ENCODE measurements at places on chromosomes 1 and 21.

GRCh38 chr21:45283611-45284455, 3.9 kb downstream of the POFUT2 start:
- no peak for DNase-seq

DNA sequence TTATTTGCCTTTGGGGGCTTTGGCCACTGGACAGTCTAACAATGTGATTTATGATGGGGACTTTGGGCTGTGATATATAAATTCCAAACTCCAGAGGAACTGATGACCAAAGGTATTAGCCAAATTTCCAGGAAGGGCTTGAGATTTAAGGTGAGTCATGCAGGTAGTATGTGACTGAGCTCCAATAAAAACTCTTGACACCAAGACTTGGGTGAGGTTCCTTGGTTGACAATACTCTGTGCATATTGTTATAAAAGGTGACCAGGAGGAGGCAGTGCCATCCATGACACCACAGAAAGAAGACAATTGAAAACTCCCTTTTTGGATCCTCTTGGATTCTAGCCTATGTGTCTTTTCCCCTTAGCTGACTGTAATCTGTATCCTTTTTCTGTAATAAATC, 392.7 kb upstream of the LRRC7 start:
- no peak for DNase-seq

DNA sequence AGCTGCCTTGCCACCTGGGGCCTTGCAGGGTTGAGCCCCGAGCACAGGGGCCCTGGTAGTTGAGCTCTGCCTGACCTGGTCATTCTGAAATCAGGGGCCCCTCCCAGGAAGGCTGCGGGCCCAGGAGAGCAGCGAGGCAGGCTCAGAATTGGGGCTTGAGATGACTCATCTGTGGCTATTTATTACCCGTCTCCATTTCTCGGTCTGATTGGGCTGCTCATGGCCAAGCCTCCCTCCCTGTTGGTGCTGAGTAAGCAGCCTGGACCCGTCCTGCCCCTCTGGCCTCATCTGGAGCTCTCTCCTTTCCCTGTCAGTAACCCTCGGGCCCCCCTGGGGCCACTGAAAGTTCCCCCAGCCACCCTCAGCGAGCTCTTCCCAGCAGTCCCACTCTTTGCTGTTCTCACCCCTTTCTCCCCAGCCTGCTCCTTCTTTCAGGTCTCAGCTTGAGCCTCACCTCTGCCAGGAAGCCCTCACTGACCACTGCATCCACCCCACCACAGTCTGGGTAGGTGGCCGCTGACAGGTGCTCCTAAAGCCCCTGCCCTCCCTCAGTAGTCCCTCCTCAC, 11.0 kb upstream of the TNFRSF8 start:
- DNase-seq = peak; percentile 89

DNA sequence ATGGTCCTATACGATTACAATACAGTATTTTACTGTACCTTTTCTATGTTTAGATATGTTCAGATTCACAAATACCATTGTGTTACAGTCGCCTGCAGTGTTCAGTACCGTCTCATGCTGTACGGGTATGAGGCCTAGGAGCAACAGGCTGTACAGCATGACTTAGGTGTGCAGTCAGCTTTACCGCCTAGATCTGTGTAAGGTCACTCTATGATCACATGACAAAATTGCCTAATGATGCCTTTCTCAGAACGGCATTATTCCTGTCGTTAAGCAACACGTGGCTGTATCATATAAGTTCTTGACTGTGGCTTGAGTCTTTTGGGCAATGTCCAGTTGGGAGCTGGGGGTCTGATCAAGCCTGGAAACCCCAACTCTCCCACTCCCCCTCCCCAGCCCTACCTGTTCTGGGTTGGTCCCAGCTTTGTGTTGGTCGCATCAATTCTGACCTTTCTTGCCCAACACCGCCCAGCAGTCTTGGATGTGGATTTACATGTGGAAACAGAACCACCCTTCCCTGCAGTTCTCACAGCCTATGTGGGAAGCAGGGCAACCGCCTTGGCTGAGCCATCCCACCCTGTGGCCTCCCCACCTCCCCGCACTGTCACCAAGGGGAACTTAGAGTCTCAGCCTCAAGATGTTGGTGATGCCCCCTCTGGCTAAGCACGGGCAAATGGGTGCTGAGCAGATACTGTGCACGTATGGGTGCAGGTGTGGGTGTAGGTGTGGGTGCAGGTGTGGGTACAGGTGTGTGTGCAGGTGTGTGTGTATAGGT, 80.2 kb upstream of the ACTL8 start:
- DNase-seq = no peak

DNA sequence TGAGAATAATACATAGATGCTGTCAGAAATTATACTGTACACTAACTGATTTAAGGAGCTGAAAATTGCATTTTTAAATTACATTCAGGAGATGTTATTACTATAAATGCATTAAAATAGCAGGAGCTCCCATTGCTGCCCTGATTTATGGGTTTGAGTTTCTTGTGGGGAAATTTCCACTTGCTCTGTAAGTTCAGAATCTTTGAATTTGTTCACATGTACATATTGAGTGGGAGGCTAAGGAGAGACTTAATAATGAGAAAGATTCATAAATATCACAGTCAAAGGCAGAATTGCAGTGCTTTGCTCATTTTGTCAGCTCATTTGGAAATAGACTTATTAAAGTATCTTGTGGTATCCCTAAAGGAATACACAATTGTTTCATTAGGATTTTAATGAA, 170.3 kb downstream of the OLFM3 start:
- DNase-seq = no peak

- DNase-seq = no peak
Measured at GRCh38 chr1:27058966-27059669, 46.5 kb upstream of the TENT5B start.

DNA sequence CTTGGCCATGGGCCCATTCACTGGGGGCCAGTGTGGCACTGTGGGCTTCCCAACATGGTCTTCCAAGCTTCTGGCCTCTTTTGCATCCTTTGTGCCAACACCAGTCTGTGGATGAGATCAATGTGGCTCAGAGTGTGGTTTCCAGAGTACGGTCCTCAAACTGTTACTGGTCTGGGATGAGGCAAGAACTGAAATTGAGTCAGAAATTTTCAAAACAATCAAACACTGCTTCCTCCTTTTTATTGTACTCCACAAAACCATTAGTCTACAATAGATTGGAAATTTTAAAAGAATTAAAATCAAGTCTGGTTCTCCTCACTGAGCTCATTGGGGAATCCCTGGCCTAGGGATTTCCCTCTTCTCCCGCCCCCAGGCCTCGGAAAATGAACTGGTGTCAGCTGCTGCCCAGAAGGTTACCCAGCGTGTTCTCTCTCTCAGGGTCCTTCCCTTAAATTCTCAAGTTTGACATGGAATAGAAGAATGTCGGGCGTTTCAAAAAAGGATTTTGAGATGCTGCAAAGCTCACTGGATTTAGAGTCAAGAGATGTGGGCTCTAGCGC, 222.0 kb downstream of the SDCCAG8 start:
- DNase-seq = no peak

DNA sequence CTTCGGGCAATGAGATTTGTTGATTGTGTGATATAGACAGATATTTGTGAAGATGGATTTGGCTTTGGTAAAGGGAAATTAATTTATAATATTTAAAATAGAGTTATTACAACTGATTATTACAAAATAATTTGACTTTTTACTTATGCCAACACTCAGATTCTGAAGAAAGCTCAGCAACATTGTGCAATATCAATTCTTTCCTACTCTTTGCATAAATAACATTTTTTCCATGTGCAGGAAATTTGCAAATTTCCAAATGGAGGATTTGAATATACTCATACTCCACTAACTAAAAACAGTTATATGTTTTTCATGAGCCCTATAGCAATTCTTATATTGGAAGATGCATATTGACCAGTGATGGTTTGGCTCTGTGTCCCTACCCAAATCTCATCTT, 676.4 kb upstream of the ADAMTS5 start:
- no peak for DNase-seq

GRCh38 chr21:37357691-37358090, 8.9 kb upstream of the DYRK1A start:
- DNase-seq = no peak

GRCh38 chr1:29563092-29563491, 326.8 kb downstream of the PTPRU start:
- DNase-seq = no peak

DNA sequence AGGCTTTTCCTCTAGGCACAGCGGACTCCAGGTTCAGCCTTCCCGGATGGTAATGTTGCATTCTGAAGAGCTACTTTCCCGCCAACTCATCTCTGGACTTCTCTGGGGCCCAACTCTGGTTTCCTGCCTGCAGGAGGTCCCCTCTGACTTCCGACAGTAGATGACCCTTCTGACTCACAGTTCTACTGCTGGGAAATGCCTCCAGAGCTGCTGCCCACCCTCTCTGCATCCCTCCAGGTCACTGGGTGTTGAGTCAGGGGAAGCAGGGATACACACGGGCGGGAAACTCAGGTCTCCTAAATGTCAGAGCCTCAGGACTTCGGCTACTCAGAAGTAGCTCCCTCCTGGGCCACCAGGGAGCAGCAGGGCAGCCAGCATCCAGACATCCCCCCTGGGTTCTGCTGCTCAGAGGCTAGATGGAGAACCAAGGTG, 2.1 kb upstream of the KIF21B start:
- DNase-seq = peak; percentile 79

- no peak for DNase-seq
Measured at GRCh38 chr1:62452951-62453350, 16.1 kb downstream of the USP1 start.

DNA sequence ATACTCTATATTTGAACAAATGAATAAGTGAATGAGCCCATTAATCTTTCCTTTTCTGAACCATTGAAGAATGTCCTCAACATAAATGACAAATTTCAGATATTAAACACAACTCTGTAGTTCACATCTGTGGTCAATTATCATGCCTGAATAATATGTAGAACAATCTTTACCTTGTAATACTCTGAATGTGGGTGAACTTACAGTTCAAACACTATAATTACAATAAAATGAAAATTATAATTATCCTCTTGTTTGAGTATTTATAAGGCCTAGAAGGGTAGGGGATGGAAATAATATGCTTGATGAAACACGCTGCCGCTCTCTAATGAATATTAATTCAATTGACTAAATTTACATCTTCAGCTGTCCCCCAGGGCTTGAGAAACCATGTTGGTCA, 8.7 kb upstream of the SFPQ start:
- DNase-seq = no peak

DNA sequence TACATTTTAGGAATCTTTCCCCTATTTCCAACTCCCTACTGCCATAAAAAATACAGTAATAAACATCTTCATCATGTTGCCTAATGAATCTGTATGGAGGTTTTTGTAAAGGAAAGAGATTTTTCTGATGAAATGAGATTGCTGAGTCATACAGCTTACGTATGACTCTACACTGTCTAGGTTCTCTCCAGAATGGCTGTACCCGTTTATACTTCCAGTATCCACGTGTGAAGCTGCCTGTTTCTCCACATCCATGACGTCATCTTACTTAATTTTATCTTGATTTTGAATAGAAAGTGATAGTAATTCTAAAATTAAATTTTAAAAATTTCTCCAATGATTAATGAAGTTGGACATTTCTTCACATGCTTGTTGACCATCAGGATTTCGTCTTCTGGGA, 103.7 kb downstream of the COQ8A start:
- DNase-seq = no peak

- no peak for DNase-seq
Measured at GRCh38 chr1:221440658-221441057, 301.2 kb downstream of the DUSP10 start.

DNA sequence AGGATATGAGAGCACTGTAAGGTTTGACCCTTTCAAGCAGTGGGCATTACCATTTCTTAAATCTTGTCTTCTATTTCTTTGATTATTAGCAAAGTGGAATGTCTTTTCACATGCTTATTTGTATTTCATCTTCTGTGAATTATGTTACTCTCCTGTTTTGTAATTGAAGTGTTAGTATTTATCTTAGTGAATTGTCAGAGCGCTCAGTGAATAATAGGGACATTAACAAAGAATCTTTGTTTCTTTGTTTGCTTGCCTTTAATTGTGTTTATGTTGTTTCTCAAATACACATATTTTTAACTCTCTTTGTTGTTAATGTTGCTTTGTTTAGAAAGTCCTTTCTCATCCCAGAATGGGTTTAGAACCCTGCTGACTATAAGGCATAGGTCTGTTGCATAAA, 259.3 kb downstream of the RRAGC start:
- no peak for DNase-seq

- no peak for DNase-seq
Measured at GRCh38 chr1:59124166-59124565, 172.7 kb upstream of the FGGY start.

DNA sequence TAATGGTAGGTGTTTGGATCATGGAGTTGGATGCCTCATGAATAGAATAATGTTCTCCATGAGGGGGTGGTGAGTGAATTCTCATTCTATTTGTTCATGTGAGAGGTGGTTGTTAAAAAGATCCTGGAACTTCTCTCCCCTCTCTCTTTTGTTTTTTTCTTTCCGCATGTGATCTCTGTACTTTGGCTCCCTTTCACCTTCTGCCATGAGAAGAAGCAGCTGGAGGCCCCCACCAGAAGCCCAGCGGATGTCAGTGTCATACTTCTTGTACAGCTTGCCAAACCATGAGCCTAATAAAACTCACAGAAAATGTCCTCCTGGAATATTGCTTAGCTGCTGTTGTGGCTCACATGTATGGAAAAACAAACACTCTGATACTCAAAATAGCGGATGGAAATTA, 1212.3 kb upstream of the NCAM2 start:
- DNase-seq = no peak

DNA sequence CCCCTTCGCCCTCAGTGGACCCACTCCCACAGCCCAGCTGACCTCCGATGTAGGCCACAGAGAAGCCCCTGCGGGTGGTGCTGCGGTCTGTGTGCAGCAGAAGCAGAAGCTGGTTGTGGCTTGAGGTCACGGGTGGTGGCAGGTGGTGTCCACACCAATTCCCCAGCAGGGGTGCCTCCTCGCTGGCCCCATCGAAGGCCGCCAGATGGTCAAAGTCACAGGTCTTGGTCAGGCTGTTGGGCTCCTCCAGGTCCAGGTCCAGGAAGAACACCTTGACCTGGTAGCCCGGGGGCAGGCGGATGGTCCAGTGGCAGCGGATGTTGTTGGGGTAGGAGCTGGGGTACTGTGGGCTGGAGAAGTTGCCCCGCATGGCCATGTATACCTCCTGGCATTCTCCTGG, 13.1 kb downstream of the CDCP2 start:
- no peak for DNase-seq

- no peak for DNase-seq
Measured at GRCh38 chr21:36554411-36555157, 74.7 kb upstream of the CLDN14 start.

GRCh38 chr1:242243472-242243871, 244.6 kb upstream of the MAP1LC3C start:
- DNase-seq = no peak

DNA sequence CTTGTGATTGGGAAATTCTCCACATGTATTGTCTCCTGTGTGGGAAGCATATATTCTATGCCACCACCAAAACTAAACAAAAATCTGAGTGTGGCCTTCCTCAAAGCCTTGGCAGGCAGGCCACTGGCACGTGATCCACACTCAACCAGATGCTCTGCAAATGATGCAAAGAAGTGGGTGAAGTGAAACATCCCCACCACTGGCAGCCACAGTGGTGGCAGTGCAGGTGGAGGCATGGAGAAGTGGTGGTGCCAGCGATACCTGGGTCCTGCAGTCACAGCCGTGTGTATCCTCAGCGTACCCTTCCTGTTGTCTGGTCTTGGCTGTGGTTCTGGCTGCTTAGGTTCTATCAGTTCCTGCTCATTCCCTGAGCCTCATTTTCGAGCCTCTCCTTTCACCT, 65.2 kb downstream of the PLPPR5 start:
- DNase-seq = no peak
